ENCODE measurements at places on chromosomes 13 and 19. TPM values are rescaled to one million over a fixed set of nuclear protein-coding genes. Genes with fewer than 3 reads are reported as not detected.

Gene PNMA8B
- under 0.01 TPM for total RNA-seq

Gene SHISA7
- not detected for total RNA-seq

Gene SIGLEC10
- not detected for total RNA-seq

Gene NKPD1
- 0.65 TPM for total RNA-seq

Gene ALOX5AP
- total RNA-seq: 0.38 TPM

Gene KLK12
- total RNA-seq: not detected

Gene TNNT1
- not detected for total RNA-seq

Gene SHC2
- total RNA-seq: 15.4 TPM

Gene NECTIN2
- total RNA-seq: 141 TPM

Gene PNMA8A
- total RNA-seq: 0.10 TPM

Gene KASH5
- not detected for total RNA-seq

Gene IL27RA
- 4.1 TPM for total RNA-seq

Gene BST2
- 0.19 TPM for total RNA-seq

Gene PTPRH
- total RNA-seq: 0.65 TPM

Gene CCNE1
- 4.9 TPM for total RNA-seq

Gene CA11
- total RNA-seq: 2.0 TPM

Gene SLC25A30
- total RNA-seq: 24.1 TPM

Gene TNFSF11
- not detected for total RNA-seq

Gene KIR2DL3
- total RNA-seq: not detected

Gene SBNO2
- total RNA-seq: 38.4 TPM

Gene SPRY2
- 25.5 TPM for total RNA-seq
